ENCODE measurements at places on chromosomes 13 and 19.
A peak's percentile ranks its signal among the peaks of the same experiment; 100 is the strongest.

- DNase-seq = peak; percentile 79
Measured at GRCh38 chr19:46951171-46951986, 68.3 kb upstream of the NPAS1 start.

DNA sequence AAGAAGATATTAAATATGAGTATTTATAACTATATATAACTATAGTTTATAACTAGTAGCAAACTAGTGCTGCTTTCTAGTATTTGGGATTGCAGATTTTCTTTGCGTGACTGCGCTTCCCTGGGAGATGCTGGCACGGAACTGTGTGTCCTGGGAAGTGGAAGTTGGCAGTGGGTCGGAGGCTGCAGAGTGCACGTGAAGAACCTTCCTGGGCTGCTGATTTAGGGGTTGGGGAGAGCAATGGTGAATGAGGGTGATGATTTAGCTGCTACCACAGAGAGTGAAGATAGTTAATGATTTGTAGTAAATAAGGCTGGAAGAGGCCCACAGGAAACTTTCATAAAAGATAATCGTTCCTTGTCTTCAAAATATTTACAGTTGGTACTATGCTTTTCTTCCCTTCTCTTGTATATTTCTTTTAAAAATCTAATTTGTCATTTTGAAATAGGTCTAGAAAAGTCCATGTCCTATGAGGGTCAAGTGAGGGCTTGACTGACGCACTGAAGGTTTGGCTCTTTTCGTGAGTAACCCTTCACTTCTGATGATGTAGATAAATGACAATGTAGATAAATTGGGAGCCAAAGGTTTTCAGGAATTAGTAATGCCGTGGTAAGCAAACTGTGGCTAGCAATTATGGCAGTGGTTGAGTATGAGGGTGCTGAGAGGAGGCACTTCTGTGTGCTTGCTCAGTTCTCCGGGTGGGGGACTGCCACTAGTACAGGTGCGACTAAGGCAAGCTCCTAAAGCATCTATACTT is 3.0 kb upstream of the NAA16 start:
- no peak for DNase-seq

- peak; percentile 74 for DNase-seq
Measured at GRCh38 chr13:39895254-39895653, 239.8 kb downstream of the COG6 start.

GRCh38 chr19:4007836-4008539 is 452 bp downstream of the PIAS4 start:
- no peak for DNase-seq

Data from fibroblast of skin of right quadriceps (primary cell).